Activated T-helper 17 cell treated with anti-CD3 and anti-CD28 coated beads, Interleukin-2, amount 50 U/mL, for 72 hours (primary cell): ENCODE measurements at places on chromosomes 7 and 10.

- ATAC-seq: no peak
Observed at GRCh38 chr10:122204691-122205489, 66.2 kb upstream of the BTBD16 start.

DNA sequence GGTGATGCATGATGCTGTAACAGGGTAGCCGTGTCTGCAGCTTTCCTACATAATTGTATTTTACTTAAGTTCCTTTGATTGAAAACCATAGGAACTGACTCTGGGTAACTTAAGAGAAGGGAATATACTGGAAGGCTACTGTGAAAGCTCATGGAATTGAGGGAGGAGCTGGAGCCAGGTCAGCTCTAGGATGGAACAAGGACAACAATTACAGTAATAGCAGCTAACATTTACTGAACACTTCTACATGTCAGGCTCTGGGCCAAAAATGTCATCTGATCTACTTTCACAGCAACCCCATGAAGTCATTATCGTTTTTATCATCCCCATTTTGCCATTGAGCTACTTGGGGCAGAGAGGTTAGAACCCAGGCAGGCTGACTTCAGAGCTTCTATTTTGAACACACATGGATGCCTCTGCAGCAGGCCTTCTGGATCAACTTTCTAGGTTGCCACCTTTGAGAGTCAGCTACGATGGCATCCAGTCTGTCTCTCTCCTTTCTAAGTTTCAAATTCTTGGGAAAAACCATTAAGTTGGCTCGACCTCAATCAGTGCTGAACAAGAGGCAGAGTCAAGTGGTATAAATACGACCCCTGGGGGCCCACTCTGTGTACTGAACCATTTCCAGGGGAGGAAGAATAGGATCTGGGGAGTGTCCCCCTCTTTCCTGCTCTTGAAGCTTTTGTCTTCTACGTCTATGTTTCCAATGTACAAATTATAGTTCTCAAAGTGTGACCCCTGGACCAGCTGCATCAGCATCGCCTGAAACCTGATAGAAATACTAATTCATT, 272.3 kb upstream of the PLPP4 start:
- ATAC-seq: no peak

DNA sequence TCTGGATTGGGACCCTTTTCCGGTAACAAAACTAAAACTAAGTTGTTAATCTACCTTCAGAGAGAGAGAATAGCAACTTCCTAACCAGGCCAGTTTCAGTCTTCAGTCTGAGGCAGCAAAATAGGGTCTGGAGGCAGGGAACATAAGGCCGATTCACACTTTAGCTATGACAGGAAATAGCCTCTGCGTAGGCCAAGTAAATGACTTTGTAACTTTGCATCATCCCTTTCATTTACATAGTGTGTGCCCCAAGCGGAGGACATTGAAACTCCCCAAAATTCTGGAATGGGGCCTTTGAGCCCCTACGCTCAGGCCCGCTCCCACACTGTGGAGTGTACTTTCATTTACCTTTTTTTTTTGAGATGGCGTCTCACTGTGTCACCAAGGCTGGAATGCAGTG, 1.7 kb upstream of the UPP1 start:
- ATAC-seq: peak; percentile 35

DNA sequence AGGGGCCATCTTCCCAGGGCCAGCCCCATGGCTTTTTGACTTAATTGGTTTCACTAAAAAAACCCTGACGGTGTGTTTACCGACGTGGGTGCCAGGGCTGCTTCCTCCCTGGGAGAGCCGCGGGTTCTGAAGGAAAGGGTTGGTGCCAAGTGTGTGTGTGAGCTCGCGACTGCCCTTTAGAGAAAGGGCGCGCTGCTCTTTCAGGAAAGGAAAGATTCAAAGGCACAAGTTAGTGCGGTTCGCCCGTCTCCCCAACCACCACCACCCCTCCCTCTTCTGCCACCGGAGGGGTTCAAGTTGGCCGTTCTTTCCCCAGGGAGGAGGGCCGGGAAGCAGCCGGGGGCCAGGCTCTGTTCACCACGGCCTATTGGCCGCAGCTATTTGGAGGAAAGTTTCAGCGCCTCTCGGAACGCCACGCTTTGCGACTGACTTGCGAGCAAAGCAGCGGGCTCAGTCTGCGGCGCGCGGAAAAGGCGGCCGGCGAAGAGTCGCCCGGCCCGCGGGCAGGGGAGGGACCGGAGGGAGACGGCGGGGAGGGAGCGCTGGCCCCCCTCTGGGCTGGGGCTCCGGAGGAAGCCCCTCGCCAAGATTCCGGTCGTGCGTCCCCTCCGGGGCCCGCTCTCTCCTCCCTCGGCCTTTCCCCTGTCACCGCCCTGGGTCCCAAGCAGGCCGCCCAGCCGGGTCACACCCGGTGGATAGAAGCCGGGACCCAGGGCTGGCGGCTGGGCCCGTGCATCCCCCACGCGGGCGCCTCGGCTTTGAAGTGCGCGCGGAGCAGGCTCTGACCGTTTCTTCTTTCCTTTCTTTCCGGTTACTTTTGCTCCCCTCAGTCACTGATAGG, 165.9 kb upstream of the PPP1R3A start:
- peak; percentile 22 for ATAC-seq

GRCh38 chr7:112023786-112024185, 182.4 kb downstream of the DOCK4 start:
- no peak for ATAC-seq

DNA sequence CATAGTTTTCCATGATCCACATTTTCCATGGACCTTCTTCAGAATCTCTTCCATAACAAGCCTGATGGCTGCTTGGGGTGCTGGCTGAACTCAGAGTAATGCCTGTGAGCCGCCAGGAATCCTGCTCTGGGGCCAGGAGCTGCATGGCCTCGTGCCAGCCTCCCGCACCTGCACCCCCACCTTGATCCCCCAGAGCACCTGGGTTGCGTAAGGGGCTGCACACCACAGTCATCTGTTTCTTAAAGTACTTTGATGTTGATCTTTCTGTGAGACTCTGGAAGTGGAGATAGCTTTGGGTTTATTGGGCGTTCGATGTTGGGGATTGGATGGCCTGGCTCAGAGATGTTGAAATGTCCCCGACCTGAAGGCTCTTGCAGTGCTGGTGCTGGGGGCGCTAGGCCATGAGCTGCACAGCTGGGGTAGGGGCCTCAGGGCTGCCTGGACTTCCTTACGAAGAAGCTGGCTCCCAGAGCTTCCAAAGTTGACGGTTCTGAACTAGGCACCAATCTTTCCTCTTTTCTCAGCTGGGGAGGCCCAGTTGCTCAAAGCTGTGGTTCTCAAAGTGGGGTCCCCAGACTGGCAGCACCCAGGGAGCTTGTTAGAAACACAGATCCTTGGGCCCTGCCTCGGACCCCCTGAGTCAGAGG, 534.0 kb downstream of the DNAJB6 start:
- ATAC-seq: no peak

- no peak for ATAC-seq
Observed at GRCh38 chr10:95464280-95464679, 96.9 kb downstream of the SORBS1 start.

GRCh38 chr7:144428431-144428830, 24.9 kb upstream of the NOBOX start:
- ATAC-seq: no peak

- no peak for ATAC-seq
Observed at GRCh38 chr7:131720703-131721102, 164.3 kb upstream of the PODXL start.

GRCh38 chr10:129523031-129523722, 56.1 kb downstream of the MGMT start:
- ATAC-seq: no peak

DNA sequence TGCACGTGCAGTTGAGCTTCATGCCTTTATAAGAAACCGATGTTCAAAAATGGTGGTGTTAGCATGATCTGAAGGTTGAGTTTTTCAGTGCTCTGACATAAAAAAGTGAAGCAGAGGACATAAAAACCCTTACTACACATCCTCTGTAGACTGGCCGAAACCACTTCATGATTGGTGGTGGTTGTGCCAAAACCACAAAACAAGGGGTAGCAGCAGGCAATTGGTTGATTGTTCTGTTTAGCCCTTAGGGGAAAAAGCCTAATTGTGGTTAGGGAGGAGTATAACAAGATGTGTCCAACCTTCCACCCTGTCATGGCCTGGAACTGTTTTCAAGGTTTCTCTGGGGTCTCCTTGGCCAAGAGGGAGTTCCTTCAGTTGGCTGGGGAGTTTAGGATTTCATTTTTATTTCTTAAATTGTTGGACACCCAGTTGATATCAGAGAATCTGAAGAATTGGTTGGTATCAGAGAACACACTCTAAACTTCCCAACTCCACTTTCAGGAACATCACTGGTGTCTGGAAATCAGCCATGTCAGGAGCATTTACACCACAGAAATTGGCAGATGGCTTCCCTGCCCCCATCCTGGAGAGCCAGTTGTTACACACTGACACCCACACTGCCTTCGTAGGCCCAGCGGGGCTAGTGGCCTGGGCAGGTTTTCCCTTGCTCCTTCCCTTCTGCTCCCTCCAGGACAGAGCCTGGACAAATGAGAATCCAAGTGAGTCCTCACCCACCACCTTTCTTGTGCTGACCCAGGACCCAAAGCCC, 18.8 kb downstream of the MRPS24 start:
- ATAC-seq: no peak

GRCh38 chr7:156943091-156944041, 6.1 kb upstream of the NOM1 start:
- ATAC-seq: peak; percentile 62

DNA sequence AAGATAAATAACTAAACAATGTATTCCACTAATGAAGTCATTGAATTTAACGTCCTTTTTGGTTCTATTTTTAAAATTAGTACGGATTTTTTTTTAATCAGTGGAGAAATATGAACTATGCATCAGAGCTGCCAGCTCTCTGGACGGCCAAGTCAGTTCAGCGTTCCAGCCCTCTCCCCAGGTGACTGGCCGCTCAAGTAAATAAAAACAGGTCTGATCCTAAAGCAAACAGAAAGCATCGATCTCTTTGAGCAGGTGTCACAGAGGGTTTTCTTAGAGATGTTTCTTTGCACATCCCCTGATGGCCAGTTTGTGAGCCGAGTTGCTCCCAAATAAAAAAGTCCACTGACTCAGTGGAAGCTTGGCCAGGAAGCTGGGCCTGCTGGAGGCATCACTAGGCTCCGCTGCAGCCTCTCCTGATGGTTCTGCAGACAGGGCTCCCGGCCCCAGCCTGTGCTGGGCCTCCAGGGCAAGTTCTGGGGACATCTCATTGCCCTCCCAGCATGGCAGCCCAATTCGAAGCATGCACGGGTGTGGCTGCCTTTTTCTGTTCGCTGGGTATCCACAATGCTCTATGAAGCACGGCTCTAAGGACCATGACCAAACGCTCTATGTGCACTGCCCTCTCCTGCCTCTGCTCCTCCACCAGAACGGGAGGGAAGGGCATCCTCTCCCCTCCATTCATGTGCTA, 74.7 kb upstream of the PPP2R2D start:
- ATAC-seq: no peak

DNA sequence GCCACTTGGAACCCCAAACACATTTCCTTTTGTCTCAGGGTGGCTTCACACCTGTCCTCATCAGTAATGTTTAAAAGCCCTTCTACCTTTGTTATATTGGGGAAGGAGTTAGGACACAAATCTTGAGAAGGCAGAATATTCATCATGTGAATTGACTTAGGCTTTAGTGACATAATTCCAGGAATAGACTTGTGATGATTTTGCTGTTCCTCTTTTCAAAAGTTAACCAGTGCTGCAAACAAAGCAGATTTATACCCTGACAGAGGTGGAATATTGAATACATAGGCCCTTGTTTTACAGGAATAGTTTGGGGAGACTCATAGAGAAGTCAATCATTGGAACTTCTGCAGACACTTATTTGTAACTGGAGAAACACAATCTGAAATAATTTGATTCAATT, 27.0 kb downstream of the ZNF786 start:
- ATAC-seq: no peak

GRCh38 chr7:98562871-98563495, 54.1 kb upstream of the NPTX2 start:
- no peak for ATAC-seq

DNA sequence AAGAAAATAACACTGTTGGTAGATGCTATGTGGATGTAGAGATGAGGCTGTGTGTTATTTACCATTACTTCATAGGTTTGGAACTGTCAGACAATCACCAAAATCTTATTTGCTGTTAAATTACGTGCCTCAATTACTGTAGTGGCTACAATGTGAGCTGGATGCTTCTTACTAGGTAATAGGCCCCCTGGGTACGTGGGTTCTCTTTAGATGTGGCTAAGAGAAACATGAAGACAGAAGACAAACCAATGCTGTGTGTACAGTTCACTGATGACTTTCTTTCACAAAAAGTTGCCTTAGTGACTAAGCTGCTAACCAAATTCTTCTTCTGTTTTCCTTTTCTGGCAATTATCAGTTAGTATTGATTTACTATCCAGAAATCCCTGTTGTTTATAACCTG, 144.6 kb downstream of the SEMA3E start:
- ATAC-seq: no peak

GRCh38 chr10:58358314-58358933, 23.6 kb downstream of the UBE2D1 start:
- no peak for ATAC-seq

GRCh38 chr7:44580945-44581878, 819 bp downstream of the TMED4 start:
- peak; percentile 45 for ATAC-seq

DNA sequence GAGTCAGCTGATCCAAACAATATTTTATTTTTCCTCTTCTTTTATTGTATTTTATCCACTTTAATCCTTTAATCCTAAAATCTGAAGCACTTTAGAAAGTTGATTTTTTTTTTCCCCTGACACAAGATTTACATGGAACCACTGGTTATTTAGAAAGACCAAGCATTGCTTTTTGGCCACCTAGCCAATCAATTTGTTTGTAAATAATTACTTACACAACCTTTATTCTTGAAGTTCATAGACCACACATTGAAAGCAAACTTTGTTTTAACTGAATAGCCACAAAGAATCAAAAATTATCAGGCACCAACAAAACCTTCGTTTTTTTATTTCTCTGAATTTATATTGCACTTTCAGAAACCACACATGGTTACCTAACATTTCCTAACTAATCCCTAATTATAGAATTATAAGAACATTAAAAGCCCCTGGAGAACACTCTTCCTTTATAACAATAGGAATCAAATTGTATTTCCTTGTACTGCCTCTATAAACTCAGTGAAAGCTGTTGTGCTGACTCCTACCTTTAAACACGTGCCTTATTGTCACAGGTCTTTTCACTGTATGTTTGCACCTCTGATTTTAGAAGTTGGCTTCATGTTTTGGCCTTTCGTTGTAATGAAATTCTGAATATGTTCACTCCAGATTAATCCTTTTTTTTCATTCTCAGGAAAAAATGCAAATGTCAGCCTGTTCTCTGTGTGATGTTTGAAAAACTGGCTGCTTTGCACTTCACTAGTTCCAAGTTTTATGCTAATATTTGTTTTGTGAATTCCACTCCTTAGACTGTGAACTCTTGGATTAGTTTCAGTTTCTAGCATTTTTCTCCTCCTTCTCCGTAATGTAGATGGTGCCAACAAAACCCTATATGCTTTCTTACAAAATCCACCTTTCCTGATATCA, 1511.9 kb downstream of the REEP3 start:
- no peak for ATAC-seq

DNA sequence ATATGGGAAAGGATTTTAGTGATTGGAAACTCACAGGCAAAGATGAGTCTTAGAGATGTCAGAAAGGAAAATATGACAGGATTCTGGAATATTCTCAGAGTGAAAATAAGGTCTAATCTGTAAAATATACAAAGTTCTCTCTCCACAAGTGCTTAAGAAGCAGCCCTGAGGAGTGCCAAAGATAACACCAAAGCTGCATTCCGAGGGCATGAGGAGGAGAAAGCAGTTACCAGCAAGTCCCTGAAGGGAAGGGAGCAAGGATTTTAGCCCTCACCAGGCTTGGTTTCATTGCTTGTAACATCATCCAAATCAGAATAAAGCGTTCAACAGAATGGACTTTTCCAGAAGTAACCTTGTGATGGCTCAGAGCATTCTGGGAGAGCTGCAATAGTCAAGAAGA, 31.4 kb upstream of the DLX6 start:
- no peak for ATAC-seq
